Astrocyte of the cerebellum (primary cell): ENCODE measurements at places on chromosomes 4 and X.

DNA sequence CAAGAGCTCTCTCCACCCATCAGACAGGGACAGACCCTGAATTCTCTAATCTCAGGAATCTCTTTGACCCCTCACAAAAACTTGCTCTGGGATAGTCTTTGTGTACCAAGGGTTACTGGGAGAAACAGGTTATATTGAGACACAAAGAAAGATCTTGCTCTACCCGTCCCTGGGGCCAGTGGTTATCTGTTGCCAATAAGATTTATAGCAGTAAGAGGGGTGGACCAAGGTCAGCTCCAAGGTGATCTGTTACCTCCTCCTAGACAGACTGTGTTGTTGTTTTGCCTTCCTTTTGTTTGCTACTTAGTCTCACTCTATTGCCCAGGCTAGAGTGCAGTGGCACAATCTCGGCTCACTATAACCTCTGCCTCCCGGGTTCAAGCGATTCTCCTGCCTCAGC is 16.3 kb upstream of the ATP6AP2 start:
- DNase-seq: no peak

DNA sequence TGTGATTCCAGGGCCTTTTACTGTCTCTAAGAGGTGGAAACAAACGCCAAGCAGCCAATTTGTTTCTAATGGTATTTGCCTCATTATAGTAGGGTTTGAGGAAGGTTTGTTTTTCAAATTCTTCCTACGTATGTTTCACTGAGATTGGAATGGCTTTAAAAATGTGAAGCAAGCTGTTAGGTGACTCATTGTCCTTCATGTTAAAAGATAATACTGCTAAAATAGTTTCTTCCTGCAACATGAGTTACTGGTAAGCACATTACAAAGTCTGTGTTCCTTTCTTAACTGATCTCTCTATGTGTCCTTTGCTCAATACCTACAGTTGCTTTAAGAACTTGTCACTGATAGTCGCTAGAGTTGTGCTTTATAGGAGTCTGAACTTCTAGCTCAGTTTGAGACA is 1183.9 kb downstream of the RPA4 start:
- no peak for DNase-seq

GRCh38 chr4:101515099-101515498 is 167.8 kb upstream of the PPP3CA start:
- no peak for DNase-seq

- peak; percentile 18 for DNase-seq
These were observed 23.9 kb downstream of the ACSL4 start for GRCh38 chrX:109709129-109709631.

- no peak for DNase-seq
These were observed 75.2 kb downstream of the ARHGEF38 start for GRCh38 chr4:105627620-105628019.

DNA sequence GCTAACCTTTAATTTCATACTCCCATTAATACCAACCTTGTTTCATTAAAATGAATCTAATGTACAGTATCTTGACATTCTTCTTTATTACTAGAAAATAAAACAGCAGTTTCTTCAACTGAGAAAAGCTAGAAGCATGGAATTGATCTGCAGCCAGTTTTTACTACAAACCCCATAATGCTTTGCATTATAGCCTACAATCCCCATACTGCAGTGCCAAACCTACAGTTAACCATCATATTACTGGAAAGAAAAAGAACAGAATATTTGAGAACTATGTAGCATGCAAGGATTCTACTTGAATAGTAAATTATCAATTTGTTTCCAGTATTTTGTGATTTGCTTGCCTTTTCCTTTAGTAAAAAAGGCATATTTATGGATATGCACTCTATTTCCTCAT is 3.2 kb upstream of the IL1RAPL1 start:
- DNase-seq: no peak

- no peak for DNase-seq
These were observed 21.7 kb downstream of the LETM1 start for GRCh38 chr4:1834047-1834775.

- no peak for DNase-seq
These were observed 1.6 kb downstream of the KDM6A start for GRCh38 chrX:44874420-44875184.

DNA sequence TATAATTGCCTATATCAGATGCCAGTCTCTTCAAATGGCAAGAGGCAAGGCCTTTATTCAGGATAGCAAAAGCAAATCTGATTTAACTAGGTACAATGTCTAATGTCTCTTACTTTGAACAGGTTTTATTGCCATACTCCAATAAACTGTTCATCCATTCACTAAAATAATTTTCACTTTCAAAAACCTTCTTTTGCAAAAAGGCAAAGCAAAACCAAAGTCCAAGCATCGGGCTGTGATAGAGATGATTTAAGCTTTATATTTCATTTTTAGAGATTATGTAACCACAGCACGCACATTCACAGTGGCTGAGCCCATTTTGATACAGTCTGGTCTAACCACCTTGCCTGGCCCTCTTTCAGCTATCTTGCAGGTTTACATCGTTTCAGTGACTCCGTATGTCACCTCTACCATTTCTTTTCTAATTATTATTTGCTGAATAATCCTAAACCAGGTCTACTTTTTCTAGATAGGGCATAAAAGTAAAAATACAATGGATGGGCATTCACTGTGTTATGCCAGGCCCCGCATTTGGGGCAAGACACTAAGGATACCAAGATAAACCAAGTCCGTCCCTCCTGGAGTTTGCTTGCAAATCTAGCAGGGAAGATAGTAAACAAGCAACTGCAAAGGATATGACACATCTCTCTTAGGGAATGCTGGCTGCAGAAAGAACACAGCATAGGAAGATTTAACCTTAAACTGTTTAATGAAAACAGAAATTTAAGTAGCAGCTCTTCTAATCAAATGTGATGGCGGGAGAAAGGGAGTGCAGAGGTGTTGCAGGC is 1.8 kb downstream of the CASP3 start:
- no peak for DNase-seq

DNA sequence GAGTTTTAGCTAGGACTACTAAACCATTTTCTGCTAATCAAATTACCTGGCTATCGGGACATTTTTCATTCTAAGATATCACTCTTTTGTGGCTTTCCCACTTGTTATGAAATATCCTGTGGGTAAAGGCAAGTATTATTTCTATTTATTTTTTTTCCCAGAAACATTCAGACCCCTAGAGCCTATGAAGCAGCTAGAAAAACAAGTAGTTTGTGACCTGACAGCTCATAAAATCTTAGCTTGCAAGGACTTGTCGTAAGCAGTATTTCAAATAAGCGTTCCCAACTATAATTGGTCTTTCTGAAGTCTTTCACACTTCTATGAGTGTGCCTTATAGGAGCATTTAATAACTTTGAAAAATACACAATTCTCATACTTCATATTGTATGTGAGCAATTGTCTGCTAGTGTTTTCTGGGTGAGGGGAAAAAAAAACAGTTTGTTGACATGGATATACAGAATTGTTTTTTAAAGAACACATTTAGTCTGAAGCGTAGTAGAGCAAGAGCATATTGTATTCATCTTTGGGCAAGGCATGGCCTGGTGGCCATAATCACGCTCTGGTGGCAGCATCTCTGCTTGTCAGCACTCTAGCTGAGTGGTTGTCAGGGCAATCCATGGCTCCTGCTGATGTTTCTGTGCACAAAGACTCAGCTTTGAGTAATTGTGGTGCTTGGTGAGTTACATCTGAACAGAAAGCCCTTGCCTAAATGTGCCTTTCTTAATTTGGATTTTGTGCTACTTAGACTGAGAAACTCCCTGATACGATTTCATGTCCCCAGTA is 2.6 kb downstream of the MCUB start:
- DNase-seq: no peak

DNA sequence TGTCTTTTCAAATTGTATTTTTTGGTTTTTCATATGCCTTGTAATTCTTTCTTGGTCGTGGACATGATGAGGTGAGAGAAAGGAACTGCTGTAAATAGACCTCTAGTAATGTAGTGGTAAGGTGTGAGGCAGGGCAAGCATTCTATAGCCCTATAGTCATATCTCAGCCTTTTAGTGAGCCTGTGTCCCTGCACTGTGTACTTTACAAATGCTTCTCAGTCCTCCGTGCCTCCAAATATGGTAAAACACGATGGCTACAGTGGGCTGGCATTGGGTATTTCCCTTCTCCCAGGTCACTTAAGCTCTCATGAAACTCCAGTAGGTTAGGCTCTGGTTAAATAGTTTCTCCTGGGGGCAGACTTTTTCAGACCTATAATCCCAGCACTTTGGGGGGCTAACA is 57.9 kb upstream of the PLS3 start:
- no peak for DNase-seq

DNA sequence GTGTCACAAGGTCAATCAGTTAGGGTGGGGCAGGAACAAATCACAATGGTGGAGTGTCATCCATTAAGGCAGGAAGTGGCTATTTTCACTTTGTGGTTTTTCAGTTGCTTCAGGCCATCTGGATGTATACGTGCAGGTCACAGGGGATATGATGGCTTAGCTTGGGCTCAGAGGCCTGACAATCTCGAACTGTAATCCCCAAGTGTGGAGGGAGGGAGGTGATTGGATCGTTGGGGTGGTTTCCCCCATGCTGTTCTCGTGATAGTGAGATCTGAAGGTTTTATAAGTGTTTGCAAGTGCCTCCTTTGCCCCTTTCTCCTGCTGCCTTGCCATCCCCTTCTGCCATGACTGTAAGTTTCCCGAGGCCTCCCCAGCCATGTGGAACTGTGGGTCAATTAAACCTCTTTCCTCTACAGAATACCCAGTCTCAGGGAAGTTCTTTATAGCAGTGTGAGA is 36.7 kb upstream of the STS start:
- no peak for DNase-seq

- no peak for DNase-seq
These were observed 194.0 kb downstream of the SMIM20 start for GRCh38 chr4:26108054-26108453.

- peak; percentile 33 for DNase-seq
These were observed 5.0 kb upstream of the SDAD1 start for GRCh38 chr4:75995727-75996126.

DNA sequence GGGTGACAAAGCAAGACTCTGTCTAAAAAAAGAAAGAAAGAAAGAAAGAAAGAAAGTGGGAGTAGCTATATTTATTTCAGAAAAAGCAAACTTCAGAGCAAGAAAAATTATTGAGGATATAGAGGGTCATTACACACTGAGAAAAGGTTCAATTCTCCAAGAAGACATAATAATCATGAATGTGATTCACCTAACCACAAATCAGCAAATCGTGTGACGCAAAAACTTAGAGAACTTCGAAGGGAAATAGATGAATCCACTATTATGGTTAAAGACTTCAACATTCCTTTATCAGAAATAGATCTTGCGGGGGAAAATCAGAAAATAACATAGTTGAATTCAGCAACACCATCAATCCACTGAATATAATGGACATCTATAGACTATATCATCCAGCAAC is 219.3 kb upstream of the LDB2 start:
- DNase-seq: peak; percentile 31

DNA sequence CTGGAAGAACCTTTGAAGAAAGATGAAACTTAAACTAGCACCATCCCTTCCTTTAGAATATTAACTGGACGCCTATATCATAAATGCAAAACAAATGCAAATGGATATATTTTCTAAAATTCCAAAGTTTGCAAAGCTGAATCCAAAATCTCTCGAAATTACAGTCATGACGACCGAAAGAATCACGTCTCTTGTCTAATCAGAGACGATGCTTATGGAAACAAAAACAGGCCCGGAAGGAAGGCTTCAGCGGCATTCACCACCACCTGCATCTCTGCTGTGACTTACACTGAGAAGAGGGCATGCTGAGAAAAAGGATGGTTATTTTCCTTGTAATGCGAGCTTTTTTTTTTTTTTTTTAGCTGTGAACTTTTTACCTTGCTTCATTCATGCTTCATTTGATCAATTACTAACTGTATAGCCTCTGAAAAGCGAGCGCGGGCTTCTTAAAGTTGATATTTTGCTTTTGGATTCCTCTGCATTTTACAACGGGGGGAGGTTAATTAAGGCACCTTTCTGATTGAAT is 209.3 kb downstream of the SOWAHB start:
- DNase-seq: no peak

DNA sequence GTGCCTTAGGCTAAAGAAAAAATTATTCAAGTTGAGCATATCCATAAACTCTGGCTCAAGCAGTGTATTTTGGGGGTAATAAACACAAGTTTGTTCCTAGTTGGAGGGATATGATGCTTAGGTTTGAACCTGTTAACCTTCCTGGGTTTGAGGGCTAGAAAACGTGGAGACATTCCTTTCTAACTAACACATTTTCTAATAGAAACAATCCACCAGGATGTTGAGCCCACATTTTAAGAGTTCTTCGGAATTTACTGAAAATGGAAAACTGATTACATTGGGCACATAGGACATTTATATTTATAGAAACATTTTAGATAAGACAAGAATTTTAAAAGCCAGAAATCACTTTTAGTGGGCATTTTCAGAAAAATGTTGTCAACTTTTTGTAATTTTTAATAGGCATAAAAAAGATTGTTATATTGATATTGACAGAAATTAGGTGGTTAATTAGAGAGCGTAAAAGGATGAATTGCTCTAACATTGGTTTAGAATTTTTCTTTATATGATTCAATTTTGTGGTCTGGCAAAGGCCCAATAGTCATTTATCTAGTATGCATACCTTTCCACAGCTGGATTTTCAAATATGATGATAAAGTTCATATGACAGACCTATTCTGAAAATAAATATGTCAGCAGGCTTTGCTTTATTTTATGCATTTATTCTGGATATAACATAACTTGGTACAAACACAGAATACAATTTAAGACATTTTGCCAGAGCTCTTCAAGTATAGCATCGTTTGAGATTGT is 49.2 kb downstream of the CEP44 start:
- no peak for DNase-seq

GRCh38 chr4:5751666-5752375 is 40.8 kb downstream of the EVC start:
- no peak for DNase-seq

- DNase-seq: no peak
These were observed at the start of gene MAGED2 for GRCh38 chrX:54807524-54808108. TSS of gene MAGED2 (plus strand) at chrX:54807745. CDS start at chrX:54809332, 1,587 bp downstream.

- no peak for DNase-seq
These were observed 73.0 kb upstream of the ADGRG2 start for GRCh38 chrX:19195243-19195610.

- peak; percentile 80 for DNase-seq
These were observed 131.9 kb downstream of the FHIP1A start for GRCh38 chr4:151540728-151541388.
